MCF 10A (cell line): ENCODE measurements at places on chromosomes 4 and X. TPM values are rescaled to one million over a fixed set of nuclear protein-coding genes. Genes with fewer than 3 reads are reported as not detected.

Gene SMIM31
- total RNA-seq: not detected in 2 replicates

Gene GPR82
- not detected in 2 replicates for total RNA-seq

- no peak for DNase-seq
These were observed 483 bp downstream of the USP27X start for GRCh38 chrX:49879656-49880277.

DNA sequence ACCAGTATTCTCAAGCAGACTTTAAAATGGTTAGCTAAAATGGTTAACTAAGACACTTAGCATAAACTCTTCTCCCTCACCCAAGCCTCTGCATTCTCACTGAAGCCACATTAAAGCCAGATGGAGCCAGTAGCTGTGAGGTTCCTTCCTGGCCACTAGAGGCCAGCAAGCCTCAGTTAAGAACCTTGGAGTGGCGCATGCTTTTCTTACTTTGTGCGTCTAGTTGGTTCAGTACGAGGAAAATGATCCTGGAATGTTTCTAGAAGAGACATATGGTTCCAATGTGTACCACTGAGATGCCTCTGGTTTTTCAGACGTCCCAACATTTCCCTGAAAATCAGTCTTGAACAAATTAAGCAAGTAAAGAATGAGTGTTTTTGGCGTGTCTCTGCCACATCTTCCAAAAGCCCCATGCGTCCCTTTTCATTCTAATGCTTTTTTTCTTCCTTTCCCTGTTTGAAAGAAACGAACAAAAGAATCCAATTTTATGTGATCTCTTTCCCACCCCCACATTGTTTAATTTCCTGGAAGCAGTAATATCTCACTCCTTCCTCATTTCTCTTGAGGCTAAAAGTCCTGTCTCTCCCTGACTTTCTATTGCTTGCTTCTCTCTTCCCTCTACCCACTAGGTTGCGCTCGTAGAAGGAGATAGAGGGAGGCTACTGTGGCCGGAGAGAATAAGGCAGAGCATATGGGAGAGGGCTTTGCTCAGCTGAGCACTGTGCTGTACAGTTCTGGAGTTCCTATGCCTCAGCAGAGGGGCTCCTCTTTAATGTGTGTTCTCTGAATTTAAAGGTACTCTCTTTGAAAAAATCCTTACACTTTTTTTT, 82.9 kb upstream of the TAB3 start:
- peak; percentile 46 for DNase-seq

Gene HPRT1
- total RNA-seq: 48.4 and 49.1 TPM in 2 replicates

DNA sequence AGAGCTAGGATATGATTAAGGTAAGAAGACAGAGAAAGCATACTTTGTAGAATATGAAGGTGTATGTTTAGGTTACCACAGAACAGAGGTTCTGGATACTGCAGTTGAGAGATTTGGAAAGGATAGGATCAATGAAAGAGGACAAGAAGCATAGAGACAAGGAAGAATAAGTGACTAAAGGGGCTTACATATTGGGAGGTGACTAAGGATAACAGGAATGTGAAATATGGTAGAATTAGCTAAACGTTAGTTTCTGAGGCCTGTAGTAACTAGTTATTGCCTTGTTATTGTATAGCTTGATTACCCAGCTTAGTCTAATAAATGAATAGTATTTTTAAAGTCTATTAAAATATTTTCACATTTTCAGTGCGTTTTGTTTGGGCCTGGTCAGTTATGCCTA, 38.2 kb downstream of the CENPI start:
- no peak for DNase-seq

DNA sequence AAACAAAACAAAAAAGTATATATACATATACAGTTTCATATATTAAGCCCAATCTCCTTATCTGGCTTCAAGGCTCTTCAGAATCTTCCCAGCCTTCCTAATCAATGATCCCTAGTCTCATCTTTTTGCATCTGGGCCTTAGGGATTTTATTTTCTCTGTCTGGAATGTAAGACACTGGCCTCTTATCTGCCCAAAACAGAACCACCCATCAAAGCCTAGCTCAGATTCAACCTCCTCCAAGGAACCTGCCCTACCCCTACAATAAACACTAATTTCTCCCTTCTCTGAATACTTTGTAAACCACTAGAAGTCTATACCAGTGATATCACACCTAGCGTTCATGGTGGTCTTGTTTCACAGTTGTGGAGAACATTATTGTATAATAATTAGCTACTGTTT, 23.2 kb upstream of the GAB1 start:
- DNase-seq: no peak

GRCh38 chr4:184807256-184807655, 18.5 kb downstream of the ACSL1 start:
- DNase-seq: peak; percentile 43

- peak; percentile 92 for DNase-seq
These were observed 67.0 kb downstream of the HTRA3 start for GRCh38 chr4:8336412-8337075.

DNA sequence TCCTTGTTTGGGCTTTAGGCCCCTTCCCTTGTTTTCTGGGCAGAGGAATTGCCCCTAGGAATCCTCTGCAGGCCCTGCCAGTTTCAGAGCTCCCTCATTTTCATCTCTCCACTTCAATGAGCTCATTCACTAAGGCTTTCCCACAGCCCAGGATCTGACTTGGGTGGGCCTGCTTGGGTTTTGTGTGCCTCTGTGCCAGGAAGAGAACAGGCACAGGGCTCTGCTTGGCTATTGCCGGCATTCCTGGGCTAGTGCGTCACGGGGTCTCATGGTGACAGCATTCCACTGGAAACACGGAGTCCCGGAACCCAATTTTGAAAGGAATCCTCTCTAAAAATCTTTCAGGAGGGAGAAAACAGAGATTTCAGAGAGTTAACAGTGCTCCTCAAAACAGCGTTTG, 150.5 kb downstream of the VCX3A start:
- DNase-seq: no peak

Gene RNF212
- not detected in 2 replicates for total RNA-seq

- DNase-seq: no peak
These were observed 81.6 kb downstream of the GK start for GRCh38 chrX:30734782-30735181.

DNA sequence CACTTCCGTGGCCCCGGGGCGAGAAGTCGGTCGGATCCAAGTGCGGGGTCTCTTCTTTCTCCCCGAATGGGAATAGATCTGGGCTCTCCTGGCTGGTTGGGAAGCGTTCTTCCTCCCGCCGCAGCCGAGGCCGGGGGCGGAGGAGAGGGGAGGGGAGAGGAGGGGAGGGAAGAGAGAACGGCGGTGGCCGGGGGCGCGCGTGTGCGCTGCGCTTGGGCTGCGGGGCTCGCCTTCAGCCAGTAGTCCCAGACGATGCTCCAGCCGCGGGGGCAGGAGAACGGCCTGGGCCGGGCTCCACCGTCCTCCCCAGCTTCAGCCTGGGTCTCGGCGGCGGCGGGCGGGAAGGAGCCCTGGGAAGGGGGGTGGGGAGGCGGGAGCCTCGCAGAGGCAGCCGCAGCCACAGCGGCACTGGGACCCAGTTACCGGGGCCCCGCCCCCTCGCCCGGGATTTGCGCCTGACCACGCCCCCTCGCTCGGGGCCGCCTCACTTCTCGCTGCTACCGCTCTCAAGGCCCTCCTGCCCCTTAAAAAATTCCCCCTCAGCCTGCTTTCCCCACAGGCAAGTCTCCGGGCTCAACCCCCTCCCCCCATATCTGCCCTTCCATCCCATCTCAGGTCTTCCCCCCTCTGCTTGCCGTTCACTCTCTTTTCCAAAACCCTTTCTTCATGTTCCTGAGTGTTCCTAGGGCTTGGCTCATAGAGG, at the start of gene FGD1:
TSS of gene FGD1 (minus strand) at position 421 of the 703 bp plus-strand sequence. CDS start 802 bp downstream, outside the sequence.
- peak; percentile 58 for DNase-seq

DNA sequence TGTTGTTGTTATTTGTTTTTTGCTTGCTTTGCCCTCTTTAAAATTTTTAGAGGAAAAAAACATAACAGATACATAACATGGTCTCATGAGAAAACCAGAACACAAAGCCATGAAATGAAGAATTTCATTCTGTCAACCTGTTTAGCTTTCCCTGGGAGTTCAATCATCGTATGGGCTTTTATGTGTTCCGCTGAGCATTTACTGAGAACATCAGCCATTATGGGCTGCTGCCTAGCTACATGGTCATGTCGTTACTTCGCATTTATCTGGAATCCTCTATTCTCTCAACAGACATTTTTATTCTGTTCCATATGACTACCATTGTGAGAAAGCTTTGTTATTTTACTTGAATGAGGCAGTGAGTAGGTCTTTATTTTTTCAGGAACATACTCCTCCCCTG, 51.4 kb downstream of the NDST3 start:
- DNase-seq: no peak

GRCh38 chr4:44425614-44426208, 22.9 kb downstream of the KCTD8 start:
- DNase-seq: peak; percentile 67

Gene SYP
- total RNA-seq: 0.75 and 0.79 TPM in 2 replicates

- DNase-seq: no peak
These were observed 76.3 kb upstream of the ARHGAP36 start for GRCh38 chrX:130981836-130982235.

Gene SSX4
- not detected in 2 replicates for total RNA-seq

Gene IL3RA
- total RNA-seq: not detected in 2 replicates

DNA sequence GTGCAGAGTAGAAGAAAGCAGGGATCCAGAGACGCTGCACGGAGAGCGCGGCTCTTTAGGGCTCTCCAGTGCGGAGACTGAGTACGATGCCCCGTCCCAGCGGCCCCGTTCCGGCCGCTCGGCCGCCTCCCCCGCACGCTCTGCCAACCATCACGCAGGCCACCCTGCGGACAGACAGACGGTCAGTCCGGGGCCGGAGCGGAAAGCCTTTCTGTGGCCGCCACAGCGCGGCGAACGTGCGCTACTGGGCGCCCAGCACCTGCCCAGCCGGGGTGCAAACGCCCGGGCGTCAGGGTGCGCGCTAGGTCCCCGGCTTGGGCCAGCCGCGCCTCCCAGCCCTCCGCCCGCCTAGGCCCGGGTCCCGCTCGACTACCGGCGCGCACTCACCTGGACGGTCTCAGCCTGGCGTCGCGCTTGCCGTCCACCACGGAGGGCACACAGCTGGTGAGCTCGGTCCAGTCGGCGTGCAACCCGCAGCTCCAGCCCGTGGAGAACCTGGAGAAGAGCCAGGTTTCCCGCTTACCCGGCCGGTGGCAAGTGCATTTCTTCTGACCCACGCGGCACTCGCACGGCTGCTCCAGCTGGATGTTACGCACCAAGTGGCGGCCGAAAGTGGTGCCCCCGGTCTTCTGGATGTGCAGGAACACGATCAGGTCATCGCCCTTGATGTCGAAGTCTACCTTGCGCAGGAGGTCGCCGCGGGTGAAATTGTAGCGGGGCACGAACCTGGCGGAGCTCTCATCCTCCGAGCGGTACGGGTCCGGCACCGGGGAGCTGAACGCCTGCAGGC, 1.8 kb downstream of the HS6ST2 start:
- no peak for DNase-seq

DNA sequence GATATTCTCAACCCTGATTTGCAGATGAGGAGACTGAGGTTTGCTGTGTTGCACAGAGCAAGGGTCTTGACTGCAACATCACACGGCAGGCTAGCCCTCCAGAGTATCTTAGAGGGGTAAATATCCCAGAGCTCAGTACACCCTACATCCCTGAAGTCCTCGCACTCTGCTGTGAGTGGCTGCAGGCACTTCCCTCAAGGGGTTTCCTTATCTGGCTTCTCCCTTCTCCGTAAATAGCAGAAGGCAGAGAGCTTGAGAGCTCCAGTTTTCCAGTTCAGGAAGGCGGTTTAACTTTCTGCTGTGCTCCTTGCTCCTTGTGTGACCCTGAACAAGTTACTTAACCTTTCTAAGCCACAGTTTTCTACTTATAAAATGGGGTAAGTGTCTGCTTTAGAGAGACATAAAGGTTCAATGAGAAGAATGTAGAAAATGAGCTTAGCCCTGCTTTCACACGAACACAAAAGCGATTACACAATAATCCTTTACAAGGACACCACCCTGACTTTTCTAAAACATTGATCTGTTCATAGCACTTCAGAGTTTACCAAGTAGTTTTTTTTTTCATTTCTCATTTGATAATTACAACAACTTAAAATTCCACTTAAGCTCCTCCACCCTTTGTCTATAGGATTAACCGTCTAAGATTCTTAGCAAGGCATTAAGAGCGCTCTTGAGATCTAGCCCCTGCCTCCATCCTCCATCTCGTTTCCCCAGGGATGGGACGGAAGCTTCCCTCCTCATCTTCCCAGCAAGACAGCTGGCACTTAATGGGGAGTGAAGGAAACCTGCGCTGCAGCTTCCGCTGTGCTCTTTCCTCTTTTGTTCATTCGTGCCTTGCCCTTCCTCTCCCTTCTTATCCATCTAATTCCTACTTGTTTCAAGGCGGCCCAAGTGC, 68.4 kb downstream of the TAPT1 start:
- DNase-seq: no peak

DNA sequence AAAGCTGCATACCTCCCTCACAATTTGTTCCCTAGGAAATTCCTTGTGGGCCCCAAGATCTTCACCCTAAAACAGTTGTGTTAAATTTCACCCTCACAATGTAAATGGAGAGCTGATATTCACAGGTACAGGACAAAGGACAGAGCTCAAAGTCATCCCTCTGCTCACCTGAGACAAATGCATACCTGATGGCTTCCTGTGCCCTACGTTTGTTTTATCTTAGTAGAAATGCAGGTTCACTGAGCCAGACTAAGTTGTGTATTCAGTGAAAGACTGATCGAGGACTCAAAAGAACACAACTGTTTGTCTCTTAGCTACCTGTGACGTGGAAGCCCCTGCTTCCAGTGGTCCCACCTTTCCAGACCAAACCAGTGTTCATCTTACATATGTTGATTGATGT, 53.6 kb downstream of the TRMT44 start:
- DNase-seq: no peak

Gene TMPRSS11A
- total RNA-seq: not detected in 2 replicates

Gene THAP6
- total RNA-seq: 27.6 and 30.0 TPM in 2 replicates

Gene FANCB
- total RNA-seq: 1.9 and 2.7 TPM in 2 replicates

Gene MAGEC3
- total RNA-seq: not detected in 2 replicates

- peak; percentile 5 for DNase-seq
These were observed 25.6 kb downstream of the ZMAT1 start for GRCh38 chrX:101906136-101906796.

DNA sequence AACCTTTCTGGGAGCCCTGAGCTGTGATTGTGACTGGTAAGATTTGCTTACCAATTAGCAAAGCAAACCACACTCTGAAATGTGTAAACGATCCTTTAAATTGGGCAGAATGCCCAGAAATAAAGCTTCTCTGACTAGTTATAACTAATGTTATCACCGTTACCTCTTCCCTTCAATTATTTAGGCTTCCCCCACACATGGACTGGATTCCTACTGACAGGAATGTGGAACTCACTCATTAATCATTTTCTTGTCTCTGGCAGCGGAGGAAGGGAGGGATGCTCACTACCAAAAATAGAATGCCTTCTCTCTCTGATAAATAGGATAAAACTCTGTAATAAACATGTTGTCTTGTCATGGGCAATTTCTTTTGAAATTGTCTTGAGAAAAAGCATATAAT, 25.3 kb upstream of the NWD2 start:
- peak; percentile 3 for DNase-seq

Gene TLR2
- total RNA-seq: 0.23 and 0.49 TPM in 2 replicates
